ENCODE measurements at places on chromosomes 6 and 20.

GRCh38 chr6:11911538-11911937 is 100.6 kb upstream of the HIVEP1 start:
- DNase-seq = no peak

DNA sequence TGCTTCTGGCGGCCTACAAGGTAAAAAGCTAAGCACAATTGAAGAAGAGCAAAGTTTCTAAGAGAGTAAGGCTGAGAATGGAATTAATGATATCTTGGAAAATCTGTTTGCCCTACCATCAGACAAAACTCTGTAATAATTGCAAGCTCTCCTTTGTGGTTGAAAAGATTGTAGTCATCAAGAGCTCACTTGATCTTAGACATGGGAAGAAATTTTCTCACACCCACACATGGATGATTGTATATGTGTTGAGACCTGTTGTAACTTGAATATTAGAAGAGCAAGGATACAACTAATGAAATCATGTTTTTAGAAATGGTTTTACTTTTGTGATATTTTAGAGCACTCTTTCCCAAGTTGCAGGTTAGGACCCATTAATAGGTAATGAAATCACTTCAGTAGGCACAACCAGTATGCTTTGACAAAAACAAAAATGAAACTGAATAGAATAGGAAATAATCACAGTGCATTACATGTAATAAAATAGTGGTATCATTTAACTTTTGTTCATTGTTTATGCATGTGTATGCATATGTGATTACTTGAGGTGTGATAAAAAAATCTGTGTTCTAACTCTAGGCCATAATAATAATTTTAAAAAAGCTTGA is 14.0 kb downstream of the DCBLD1 start:
- DNase-seq = no peak

- DNase-seq = no peak
Observed at GRCh38 chr20:37295001-37295400, 5.5 kb downstream of the MANBAL start.

GRCh38 chr20:9628589-9628988 is 114.2 kb downstream of the LAMP5 start:
- no peak for DNase-seq

- DNase-seq = no peak
Observed at GRCh38 chr6:161511447-161512095, 237.7 kb upstream of the AGPAT4 start.

DNA sequence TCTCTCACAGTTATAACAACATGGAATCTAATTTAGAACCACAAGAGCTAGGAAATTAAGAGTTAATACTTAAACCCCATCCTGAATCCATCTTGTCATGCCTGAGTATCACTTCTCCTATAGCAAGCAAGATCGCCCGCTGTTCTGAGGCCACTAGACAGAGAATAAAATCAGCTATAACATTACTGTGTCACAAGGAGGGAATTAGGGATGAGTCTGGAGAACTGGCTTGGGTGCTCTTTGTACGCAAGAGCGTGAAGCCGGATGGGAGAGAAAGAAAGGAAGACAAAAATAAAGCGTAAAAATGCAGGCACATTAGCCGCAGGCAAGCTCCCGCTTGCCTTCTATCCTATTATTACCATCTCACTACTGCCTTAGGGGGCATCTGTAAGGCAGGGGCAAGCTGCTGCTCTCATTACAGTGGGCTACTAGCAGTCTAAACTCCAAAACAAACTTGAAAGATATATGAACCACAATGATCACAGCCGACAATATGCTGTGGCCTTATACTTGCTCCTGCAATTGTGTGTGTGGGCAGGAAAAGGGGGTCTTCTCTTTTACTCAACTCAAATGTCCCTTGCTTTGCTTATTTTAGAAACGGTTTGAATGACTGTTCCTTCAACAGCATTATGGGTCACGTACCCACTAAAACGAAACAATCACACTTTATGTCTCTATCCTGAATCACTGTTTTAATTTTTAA is 81.9 kb downstream of the GJA10 start:
- DNase-seq = no peak
